MM.1S (cell line): ENCODE measurements at places on chromosomes 2 and 18.

- DNase-seq: no peak
Measured at GRCh38 chr2:223055836-223056235, 3.8 kb downstream of the KCNE4 start.

DNA sequence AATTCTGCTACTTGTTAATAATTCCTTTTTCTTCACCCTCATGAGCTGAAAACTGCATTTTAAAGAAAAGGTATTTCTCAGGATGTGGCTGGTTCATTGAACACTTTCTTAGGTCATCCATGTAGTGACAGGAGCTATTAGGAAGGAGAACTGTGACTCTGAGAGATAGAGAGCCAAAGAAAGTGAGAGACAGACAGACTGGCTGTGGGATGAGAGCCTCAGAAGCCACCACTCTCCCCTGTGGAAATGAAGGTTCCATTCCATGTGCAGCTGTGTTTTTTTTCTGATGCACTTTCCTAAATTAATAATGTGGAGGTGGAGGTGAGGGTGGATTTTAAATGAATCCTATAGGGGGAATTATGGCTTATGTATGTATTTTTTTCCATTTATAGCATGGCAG lies 113.3 kb downstream of the FAM210A start:
- DNase-seq: no peak

DNA sequence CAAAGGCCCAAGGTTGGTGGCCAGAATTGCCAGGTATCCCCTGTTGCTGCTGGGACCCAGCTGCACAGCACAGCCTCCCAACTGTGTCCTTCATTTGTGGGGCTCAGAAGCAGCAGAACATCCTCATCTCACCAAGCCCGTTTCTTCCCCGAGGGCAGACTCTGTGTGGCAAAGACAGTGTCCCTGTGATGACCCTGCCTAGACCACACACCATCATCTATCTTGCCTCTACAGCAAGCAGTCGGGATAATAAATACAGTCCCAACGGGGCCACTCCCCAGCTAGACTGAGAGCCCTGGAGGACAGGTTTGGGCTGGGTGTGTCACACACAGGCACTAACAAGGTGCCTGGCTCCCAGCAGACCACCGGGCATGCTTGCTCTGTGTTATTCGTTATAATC lies 93.4 kb downstream of the PTGR3 start:
- DNase-seq: no peak

- DNase-seq: peak; percentile 72
Measured at GRCh38 chr18:38576349-38576748, 1010.8 kb upstream of the CELF4 start.

DNA sequence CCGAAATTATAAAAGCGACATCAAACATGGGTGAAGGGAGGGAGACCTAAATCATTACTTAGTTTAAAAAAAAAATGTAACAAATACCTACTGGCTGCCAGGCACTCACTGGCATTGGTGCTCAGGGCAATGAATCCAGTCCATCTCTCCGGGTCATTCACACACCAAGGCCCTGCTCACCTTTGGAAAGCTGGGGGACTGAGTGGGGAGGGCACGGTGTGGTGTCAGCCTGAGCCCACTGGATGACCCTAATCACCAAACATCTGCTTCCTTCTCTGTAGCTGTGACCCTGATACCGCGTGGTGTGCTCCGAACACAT lies 336 bp upstream of the DDX1 start:
- DNase-seq: no peak

DNA sequence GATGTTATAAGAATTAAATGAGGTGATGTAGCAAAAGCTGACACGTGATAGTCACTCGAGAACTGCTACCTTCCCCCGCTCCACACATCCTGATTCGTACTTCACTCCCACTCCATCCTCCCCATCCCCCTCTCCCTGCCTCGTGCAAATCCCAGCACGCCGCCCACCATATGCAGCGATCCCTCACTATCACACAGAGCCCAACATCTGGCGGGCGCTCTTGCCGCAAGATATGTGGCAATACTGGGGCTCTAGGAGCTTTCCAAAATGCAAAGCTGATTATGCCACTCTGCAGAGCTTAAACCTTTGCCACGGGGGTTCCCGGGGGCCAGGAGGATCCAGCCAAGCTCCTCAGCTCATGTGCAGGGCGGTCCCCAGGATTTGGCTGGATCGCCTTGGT lies 37.4 kb downstream of the DNMT3A start:
- no peak for DNase-seq

DNA sequence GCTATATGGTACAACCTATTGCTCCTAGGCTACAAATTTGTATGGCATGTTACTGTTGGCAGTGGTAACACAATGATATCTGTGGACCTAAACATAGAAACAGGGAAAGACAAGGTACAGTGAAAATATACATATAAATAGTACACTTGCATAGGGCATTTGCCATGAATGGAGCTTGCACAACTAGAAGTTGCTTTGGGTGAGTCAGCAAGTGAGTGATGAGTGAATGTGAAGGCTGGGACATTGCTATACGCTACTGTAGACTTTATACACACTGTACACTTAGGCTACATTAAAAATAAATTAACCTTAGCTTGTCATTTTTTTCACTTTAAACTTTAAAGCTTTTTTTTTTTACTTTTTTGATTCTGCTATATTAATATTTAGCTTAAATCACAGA lies 500.0 kb upstream of the SETBP1 start:
- no peak for DNase-seq

GRCh38 chr2:20484810-20485611 lies 38.1 kb downstream of the RHOB start:
- DNase-seq: no peak

DNA sequence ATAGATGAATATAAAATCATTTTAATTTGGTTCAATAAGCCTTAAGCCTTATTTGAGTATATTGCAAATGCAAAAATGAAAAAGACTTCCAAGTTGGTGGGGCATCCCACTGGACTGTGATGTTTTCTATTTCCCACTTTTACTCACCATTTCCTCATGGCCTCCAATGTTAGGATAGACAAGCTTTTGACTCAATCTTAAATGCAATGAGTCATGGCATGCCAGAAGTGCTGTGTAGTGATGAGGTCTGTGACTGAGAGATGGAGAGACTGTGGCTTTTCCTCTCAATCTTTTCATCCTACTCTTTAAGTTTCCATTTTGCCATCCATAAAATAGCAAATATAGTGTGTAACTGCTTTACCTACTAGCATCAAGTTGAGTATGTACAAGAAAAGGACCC lies 1401.2 kb upstream of the CELF4 start:
- no peak for DNase-seq

DNA sequence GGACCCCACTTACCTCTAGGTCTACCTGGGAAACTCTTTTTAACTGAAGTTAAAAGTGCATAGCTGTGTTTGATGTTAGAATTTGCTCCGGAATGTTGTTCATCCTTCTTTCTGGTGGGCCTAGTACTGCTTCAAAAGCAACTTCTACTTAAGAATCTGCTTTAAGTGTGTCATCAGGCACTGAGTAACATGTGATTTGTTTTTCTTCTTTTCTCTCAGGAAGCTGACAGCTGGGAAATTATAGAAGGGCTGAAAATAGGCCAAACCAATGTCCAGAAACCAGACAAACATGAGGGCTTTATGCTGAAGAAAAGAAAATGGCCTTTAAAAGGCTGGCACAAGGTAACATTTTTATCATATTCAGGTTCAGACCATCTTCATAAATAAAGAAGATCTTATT lies 122.9 kb downstream of the PRKRA start:
- DNase-seq: peak; percentile 21

- no peak for DNase-seq
Measured at GRCh38 chr2:194723446-194723845, 933.6 kb upstream of the SLC39A10 start.

GRCh38 chr2:119246884-119247843 lies 23.5 kb downstream of the STEAP3 start:
- DNase-seq: no peak

DNA sequence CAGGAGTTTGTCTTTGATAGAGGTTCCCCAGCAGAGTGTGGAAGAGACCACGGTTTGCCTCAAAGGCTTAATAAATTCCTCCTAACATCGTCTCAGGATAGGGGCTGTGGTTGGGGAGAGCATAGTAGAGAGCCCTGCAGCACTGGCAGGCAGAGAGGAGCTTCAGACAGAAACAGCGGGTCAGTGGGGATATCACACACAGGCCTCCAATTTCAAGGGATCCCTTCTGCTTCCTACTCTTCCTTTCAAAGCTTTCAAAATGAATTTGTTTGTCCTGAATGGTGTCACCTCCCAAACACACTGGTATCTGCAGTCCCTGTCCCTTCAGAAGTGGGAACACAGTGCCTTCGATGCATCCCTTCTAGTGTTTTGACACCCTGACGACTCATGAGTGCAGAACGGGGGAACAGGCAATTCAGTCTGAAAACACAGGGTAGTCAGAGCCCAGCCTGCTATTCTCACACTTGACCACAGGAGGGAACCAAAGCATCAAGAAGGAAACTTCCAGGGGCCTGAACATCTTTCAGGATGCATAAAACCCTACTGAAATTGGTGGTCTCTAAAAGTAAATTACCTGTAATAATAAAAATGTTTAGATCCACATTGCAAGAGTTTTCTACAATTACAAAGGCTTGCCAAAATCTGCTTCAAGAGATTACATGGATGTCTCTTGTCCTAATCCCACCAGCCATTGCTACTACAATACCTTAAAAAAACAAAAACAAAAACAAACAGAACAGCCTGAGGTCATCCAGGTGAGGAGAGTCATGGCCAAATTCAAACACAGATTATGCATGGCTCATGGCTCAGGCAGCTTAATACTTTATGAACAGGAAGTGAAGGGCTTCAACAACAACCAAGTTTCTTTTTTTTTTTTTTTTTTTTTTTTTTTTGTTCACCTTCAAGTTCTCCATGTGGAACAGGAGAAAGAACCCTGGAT lies 49.8 kb downstream of the SLC14A2 start:
- peak; percentile 76 for DNase-seq

DNA sequence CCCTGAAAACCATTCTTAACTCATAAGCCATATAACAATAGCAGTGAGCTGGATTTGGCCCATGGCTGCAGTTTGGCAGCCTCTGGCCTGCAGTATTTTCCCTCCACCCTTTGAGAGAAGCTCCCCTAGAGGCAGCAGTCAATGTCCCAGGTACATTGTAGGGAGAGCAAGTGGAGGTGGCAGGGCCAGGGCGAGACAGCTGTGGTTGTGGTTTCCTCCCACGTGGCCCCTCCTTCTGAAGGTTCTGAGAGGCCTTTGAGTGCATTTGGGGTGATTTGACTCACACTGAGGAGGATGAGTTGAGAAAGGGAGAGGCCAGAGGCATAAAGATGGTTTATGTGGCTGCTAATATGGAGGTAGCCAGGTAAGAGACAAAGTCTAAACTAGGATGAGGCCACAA lies 45.5 kb upstream of the LDAH start:
- DNase-seq: peak; percentile 67

DNA sequence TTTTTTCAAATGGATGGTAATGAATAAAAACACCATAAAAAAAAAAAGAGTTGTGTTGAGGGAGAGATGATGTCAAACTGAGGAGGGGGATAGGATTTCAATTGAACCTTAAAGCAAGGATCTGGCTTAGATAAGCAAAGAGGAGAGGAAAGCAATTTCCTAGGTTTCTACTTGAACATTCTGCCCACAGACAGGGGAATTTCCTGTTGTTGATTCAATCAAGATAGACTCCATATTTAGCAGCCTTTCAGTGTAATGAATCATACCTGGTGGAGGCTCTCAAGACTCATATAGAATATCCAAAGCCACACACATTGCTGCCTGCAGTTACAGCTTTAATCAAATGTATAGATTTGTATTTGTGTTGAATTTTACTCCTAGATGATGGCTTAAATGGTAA lies 294.4 kb upstream of the PIK3C3 start:
- no peak for DNase-seq

- peak; percentile 30 for DNase-seq
Measured at GRCh38 chr2:201852462-201852861, 46.1 kb downstream of the CDK15 start.

DNA sequence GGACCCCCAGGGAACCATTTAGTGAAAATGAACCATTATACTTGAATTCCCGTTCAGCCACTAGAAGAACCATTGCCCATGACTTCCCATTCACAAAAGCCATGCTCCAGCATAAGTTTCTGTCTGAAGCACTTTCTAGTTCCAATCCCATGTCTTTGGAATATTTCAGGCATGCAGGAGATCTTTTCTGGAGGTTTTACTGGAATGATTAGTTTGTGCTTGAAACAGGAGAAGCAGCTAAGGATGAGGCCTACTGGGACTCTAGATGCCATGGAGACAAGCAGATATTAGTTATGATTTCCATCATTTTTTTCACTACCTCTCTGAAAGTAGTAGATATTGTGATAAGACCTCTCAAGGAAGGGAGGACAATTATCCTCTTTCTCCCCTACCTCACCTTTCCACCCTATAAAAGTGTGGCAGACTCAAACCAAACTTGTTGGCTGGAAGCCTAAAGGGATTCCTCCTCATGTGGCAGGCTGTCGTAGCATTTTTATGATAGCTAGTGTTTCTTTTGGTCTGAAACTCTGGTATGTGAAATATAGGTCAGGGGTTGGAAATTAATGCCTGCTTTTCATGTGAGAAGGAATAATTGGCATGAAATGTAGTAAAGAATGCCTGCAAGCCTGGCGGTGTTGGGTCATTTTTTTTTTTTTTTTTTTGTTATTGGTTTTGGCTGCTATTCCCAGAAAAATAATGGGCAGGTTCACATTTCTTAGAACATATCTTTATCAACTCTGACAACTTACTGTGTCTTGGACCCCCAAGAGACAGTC lies 29.3 kb upstream of the MMADHC start:
- no peak for DNase-seq

- DNase-seq: no peak
Measured at GRCh38 chr18:35511833-35512232, 14.1 kb upstream of the INO80C start.

DNA sequence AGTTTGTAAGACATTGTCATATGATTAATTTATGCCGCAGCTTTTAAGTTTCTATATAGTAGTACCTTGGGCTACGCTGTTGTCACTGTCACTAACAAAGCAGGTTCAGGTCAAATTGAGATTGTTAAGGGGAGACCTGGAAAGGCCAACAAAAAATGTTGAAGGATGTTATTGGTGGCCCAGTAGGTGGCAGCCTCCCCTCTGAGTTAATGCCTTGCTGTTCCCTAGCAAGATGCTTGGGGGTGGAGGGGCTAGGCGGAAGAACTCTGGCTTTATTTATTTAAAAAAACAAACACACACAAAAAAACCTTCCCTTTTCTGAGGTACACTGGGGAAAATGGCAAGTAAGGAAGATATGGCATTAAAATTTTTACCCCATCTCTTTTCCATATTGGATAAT lies 128.3 kb upstream of the ATP5MC3 start:
- DNase-seq: peak; percentile 82

- DNase-seq: no peak
Measured at GRCh38 chr2:27298391-27299080, 9.7 kb downstream of the UCN start.

DNA sequence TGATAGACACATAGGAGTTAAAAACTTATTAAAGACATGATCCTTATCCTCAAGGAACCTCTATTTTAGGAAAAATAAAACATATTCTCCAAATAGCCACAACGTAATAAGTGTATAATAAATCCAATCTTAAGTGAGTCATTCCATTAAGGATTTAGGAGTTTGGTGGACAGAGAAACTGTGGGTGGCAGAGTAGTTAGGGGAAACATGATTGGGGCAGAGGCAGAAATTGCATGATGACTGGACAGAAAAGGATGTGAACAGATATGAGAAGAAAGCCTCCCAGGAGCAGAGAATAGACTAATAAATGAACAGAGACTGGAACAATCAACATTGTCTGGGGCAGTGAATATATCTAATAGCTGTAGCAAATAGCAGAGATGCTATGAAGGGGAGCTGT lies 48.1 kb upstream of the SIGLEC15 start:
- no peak for DNase-seq
